ENCODE measurements at places on chromosomes 4 and X.

- DNase-seq, result no peak
Observed at GRCh38 chr4:142705820-142706219, 140.3 kb downstream of the INPP4B start.

GRCh38 chr4:53240573-53240972, 125.3 kb downstream of the SCFD2 start:
- no peak for DNase-seq

DNA sequence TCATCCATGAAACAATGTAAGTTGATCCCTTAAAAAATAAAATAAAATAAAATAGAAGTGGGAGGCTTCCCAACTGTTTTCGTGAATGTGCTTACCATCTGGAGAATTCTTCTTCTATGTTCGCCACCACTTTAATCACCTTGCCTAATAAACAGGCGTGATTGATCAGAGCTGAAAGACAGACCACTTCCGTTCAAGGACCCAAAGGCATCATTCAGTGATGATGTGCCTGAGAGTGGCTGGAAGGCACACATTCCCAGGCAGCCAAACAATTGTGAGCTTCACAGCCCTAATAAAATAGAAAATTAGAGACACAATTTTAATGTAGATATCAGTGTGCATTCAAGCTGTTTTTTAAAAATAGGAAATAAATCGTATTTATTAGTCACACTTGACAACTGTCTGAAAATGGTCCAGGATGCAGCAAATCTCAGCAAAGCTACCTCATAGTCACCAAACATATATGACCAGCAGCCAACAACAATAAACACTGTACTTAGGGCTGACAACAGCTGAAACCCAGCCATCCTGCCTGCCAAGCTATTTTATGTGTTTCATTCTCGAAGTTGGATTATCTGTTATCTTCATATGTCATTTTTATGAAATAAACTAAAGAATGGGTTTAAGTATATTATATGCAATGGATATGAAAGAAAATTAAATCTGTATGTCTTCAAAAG, 163.2 kb upstream of the FAM9B start:
- DNase-seq, result no peak

GRCh38 chr4:71487344-71487920, 148.6 kb downstream of the SLC4A4 start:
- no peak for DNase-seq

- DNase-seq, result no peak
Observed at GRCh38 chr4:120699354-120699753, 223.2 kb downstream of the PRDM5 start.

GRCh38 chr4:54561940-54562339, 95.8 kb upstream of the KIT start:
- no peak for DNase-seq

- DNase-seq, result no peak
Observed at GRCh38 chrX:135425026-135425965, 3.6 kb downstream of the SMIM10L2A start.

- no peak for DNase-seq
Observed at GRCh38 chr4:12933760-12934221, 550.3 kb downstream of the RAB28 start.

DNA sequence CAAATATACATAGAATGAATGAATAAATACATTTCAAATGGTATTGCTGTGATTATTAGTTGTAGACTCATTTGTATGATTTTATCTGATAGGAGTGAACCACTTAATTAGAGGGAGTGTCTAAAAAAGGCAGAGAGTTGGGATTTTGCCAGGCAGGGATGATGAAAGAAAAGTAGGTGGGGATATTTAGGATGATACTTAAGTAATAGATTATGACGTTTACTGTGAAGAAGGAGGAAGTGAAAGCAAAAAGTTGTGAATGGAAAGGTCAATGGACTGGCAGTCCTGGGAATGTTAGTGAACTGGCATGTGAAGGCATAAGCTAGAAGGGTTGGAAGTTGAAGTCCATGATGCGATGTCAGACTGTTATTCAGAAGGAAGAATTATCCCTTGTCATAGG, 917.1 kb downstream of the RAPGEF2 start:
- DNase-seq, result no peak

- no peak for DNase-seq
Observed at GRCh38 chrX:44175455-44175854, 168.0 kb downstream of the EFHC2 start.

GRCh38 chrX:129743821-129744220, 5.0 kb downstream of the XPNPEP2 start:
- DNase-seq, result no peak

DNA sequence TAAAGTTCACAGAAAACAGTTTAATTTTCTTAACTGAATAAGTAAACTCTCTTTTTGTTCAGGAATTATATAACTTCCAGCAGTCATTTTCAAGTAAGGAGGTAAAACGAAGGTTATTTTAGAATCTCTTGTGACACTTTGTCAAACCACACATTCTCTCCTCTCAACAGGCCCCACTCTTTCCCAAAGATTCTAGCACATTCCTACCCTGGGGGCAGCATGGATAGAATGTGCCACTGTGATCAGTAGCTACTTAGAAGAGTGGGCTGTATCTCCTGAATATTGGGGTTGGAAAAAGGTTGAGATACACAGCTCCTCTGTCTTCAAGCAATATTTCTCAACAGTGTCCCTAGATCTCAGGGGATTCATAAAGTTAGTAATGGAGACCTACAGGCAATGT, 157.6 kb downstream of the EMCN start:
- no peak for DNase-seq

- DNase-seq, result no peak
Observed at GRCh38 chr4:26124753-26125321, 196.0 kb upstream of the RBPJ start.

DNA sequence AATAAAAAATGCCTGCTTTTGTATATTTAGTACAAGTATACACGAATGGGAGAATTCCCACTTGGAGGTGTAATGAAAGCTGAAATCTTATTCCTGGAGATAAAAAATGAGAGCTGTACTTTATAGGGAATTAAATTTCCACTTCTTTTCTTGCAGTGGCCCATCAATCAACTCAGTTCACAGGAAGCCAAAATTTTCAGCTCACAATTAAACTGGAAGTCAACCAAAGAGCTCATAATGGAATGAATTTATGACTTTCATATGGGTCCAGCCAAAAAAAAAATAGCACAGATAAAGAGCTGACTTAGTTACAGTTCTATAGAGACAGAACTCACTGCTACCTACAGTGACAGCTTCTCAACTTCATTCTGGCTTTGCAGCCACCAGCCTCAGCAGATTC, 115.2 kb upstream of the TBC1D9 start:
- no peak for DNase-seq

GRCh38 chrX:20066968-20067708, 49.6 kb downstream of the MAP7D2 start:
- DNase-seq, result no peak

- no peak for DNase-seq
Observed at GRCh38 chr4:159129814-159130550, 27.1 kb downstream of the RAPGEF2 start.

DNA sequence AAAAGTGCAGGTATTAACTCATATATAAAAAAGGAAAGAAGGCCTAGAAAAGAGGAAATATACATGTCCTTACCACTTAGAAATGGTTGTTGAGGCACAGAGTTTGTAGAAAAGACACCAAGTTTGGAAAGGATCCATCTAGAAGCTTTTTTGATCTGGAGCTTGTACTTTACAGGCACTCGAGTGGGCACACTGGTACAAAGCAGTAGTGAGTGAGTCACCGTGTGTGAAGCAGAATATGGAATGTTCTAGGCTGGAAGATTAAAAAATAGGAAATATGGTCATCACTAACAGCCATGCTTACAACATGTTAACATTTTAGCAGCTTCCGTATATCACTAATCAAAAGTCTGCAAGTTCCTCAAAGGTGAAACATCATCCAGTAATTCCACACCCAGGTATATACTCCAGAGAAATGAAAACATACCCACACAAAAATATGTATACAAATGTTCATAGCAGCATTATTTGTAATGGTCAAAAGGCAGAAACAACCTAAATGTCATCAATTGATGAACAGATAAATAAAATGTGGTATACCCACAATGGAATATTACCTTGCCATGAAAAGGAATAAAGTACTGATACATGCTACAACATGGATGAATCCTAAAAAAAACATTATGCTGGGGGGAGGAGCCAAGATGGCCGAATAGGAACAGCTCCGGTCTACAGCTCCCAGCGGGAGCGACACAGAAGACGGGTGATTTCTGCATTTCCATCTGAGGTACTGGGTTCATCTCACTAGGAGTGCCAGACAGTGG, 69.5 kb downstream of the FRYL start:
- no peak for DNase-seq

DNA sequence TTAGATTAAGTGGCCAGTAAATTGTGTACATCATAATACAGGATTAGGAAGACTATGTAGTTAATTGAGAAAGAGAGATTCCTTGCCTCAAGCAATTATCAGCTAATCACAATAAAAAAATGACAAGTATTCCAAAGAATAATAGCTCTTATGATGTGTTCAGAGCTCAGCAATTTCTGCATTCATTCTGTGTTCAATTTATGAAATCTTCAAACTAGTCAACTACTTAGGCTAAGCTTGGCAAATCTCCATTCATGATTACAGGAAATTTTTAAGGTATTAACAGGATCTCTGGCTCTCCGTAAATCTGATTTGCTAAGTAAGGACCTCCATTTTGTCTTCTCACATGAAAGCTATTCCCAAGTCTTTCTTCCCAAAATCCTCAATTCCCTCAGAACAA, 256.9 kb upstream of the TEX13A start:
- DNase-seq, result no peak

- no peak for DNase-seq
Observed at GRCh38 chr4:4315461-4316149, 25.6 kb downstream of the ZBTB49 start.

- DNase-seq, result no peak
Observed at GRCh38 chr4:73662709-73663546, 42.7 kb upstream of the RASSF6 start.

DNA sequence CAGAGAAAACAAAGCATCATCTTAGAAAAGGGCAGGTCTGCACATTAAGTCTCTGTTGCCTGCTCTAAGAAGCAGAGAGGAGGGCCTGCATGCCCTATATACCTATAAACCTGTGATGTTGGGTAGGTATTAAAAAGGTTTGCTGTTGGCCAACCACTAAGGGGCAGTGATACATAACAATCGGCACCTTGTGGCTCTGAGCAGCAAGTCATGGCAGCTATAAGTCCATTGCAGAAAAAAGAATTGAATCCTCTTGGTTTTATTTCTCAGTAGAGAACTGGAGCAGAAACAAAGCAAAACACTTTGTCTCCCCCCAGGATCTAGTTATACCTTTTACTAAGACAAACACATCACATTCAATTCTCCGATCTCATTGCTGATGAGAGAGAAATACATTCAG, 1364.4 kb downstream of the STIM2 start:
- no peak for DNase-seq

DNA sequence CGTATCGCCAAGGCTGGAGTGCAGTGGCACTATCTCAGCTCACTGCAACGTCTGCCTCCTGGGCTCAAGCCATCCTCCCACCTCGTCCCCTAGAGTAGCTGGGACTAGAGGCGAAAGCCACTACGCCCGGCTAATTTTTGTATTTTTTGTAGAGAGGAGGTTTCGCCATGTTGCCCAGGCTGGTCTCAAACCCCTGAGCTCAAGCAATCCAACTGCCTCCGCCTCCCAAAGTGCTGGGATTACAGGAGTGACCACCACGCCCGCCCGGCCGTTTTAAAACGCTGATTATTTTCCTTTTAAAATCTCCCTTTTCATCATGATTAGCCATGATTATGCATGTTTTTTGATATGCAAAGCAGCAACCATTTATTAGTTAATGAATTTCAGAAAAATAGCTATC, 2.2 kb downstream of the N4BP2 start:
- DNase-seq, result no peak

- peak; percentile 2 for DNase-seq
Observed at GRCh38 chr4:146342600-146343192, 128.4 kb downstream of the REELD1 start.

DNA sequence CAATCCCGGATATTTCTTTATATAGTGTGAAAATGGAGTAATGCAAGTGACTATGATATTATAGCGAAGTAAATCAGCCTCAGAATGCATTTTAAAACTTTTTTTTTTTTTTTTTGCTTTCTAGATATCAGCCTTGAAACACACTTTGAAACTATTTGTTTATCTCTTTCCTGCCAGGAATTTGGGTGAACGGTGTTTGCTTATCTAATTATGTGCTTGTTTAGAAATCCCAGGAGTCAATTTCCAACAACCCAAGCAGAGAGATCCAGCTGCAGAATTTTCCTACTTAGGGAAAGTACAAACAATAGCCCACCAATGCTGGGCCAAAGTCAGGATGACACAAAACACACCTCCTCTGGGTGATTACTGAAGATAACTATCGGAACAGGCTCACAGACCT, 958.8 kb downstream of the PCDH18 start:
- no peak for DNase-seq

- no peak for DNase-seq
Observed at GRCh38 chr4:122636697-122637096, 15.8 kb upstream of the IL21 start.

DNA sequence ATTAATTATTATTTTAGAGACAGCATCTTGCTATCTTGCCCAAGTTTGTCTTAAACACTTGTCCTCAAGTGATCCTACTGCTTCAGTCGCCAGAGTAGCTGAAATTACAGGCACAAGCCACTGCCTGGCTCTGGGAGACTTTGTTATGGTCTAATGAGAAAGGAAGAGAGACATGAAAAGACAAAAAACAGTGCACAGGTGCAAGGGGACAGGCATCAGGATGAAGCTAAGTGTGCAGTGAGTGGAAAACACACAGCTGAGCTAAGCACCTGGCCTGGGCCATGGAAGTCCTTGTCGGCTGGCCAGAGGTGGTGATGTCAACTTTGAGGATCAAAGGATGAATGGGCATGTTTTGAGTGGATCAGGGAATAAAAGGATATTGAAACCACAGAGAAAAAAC, 102.7 kb downstream of the HS3ST1 start:
- DNase-seq, result no peak

DNA sequence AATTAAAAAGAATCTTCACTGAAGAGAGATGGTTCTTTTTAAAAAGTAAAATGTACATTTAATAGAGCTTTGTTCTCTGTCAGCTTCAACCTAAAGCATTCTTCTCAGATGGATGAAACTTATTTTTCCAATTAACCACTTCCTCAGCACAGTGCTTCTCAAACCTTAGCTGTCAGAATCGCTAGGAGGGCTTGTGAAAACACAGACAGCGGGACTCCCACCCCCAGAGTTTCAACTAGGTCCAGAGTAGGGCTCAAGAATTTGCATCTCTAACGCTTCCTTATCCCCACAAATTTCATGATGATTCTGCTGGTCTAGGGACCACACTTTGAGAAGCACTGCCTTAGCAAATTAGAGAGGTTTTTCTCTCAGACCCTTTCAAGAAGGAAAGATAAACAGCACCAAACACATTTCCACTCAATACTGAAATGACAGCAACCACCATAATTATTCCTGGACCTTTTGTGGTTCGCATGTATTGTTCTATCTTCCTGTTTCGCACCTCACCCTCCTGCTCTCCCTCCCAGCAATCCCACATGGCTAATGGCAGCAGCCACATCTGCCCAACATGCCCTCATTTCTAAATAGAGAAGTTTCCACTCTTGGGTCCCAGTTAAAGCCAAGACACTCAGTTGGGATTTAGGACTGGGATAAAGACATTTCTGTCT, 73.2 kb downstream of the ZNF827 start:
- no peak for DNase-seq

GRCh38 chr4:38582889-38583470, 81.0 kb upstream of the KLF3 start:
- no peak for DNase-seq

Measured in activated T-cell treated with anti-CD3 and anti-CD28 coated beads for 4 hours (primary cell).